ENCODE measurements at places on chromosomes 16 and 17.

- no peak for DNase-seq
These were observed 139.8 kb downstream of the FOXL1 start for GRCh38 chr16:86718118-86718517.

- DNase-seq, result no peak
These were observed 47.3 kb upstream of the DNAH17 start for GRCh38 chr17:78624324-78625151.

DNA sequence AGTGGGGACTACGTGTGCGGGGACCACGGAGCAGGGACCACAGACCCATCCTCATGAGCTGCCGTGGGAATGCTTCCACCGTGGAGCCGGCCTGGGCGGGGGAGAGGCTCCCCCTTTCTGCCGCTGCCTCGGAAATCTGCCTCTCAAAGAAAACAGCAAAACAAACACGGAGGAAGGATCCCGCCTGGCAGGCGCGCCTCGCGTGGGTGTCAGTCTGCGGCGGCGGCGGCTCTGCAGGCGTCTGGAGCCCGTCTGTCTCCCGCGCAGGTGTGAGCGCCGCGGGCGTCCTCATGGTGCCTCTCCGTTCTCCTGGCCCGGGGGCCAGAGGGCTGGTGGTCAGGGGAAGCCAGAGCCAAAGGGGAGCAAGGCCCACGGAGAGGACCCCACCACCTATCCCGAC is 27.5 kb downstream of the GSE1 start:
- no peak for DNase-seq

- no peak for DNase-seq
These were observed 8.3 kb upstream of the SLC38A10 start for GRCh38 chr17:81303385-81303784.

GRCh38 chr16:8831871-8832716 is 34.5 kb downstream of the PMM2 start:
- DNase-seq, result no peak

DNA sequence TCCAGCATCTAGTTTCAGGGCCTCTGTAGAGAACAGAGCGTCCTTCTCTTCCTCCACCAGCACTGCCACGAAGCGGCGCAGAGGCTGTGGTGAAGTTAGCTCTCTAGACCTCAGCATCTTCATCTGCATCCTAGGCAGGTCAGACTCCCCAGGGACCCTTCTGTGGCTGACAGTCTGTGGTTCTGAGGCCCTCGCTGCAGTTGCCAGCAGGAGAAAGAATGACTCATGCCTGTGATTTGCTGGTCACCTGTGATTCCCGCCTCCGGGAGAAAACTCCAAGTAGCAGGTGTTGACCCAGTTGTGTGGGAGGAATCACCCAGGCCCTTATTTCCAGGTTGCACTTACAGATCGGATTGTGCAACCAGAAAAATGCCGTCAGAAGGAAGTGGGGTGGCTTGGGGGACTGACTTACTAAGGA is 117.3 kb upstream of the CACNG5 start:
- no peak for DNase-seq

DNA sequence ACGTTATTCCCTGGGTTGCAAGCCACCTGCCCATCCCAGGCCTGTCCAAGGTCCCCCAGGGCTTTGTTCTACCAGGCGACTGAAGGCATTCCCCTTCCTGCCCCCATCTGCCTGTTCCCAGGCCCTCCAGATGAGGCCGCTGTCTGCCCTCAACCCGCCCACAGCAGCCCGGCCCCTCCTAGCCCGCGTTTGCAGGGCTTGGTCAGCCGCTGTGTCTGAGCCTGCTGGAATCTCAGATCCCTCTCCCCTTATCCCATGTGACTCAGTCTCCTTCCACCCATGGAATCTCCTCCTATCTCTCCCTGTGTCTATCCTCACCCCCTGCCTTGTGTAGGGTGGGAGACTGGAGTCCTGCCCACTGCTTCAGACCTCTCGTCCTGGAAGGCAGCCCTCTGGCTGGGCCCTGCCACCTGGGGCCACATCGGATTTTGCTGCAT is 186.0 kb upstream of the TNRC6C start:
- DNase-seq, result peak; percentile 63

DNA sequence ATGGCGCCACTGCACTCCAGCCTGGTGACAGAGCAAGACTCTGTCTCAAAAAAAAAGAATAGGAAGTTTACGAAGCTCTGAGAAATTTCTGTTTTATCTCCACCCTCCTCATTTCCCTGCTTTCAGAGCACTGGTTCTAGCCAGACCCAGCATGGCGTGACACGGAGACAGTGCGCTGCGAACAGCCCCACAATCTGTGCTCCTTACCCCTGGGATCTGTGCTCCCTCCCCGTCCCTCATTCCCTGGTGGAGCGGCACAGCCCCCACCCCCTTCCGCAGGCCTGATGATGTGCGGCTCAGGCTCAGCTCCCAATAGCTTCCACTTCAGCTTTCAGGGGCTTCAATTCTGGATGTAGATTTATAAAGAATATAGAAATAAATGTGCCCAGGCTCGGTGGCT is 56.1 kb upstream of the ENDOV start:
- no peak for DNase-seq

DNA sequence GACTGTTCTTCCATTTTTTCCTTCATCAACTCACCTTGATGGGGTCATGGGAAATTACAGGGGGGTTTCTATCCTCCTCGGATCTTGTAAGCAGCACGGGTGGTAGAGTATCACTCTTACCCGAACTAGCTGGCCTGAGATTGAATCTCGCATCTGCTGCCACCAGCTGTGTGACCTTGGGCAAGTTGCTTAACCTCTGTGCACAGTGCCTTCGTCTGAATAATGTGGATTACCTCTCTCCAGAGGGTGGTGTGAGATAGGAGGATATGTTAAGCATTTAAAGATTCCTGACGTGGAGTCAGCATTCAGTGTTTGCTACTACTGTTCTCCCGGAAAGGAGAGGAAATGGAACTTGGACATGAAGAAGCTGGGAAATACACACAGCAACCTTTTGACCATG is 24.4 kb downstream of the LASP1 start:
- no peak for DNase-seq

GRCh38 chr17:71985111-71986039 is 135.4 kb upstream of the SOX9 start:
- no peak for DNase-seq

DNA sequence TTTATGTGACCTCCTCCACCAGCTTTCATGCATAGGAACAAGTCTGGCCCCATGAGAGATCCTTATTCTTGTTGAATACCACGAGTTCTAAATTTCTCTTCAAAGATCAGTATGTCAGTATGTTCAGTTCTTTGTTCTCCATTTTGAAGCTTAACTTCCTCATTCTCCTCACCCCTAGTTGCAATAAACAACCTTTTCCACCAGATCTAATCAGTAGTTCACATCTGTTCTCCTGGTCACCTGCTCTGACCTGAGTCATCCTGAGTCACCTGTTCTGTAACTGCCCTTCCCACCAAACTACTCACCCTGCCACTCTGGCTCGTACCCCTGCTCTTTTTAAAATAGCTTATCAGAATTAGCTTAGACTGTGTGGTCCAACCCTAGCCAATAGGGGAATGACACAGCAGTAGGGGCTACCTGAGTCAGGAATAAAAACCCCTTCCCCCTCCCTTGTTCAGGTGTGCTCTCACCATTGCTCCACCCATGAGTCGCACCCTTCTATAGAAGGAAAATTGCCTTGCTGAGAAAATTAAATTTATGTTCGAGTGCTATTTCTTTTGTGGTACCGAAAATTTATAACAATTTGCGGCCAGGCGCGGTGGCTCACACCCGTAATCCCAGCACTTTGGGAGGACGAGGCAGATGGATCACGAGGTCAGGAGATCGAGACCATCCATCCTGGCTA is 94.6 kb downstream of the EMP2 start:
- peak; percentile 38 for DNase-seq

GRCh38 chr17:80729761-80730160 is 185.1 kb downstream of the RPTOR start:
- no peak for DNase-seq

GRCh38 chr16:11047939-11048800 is 103.8 kb downstream of the CLEC16A start:
- no peak for DNase-seq

- no peak for DNase-seq
These were observed 2.9 kb downstream of the RPH3AL start for GRCh38 chr17:349666-350065.

DNA sequence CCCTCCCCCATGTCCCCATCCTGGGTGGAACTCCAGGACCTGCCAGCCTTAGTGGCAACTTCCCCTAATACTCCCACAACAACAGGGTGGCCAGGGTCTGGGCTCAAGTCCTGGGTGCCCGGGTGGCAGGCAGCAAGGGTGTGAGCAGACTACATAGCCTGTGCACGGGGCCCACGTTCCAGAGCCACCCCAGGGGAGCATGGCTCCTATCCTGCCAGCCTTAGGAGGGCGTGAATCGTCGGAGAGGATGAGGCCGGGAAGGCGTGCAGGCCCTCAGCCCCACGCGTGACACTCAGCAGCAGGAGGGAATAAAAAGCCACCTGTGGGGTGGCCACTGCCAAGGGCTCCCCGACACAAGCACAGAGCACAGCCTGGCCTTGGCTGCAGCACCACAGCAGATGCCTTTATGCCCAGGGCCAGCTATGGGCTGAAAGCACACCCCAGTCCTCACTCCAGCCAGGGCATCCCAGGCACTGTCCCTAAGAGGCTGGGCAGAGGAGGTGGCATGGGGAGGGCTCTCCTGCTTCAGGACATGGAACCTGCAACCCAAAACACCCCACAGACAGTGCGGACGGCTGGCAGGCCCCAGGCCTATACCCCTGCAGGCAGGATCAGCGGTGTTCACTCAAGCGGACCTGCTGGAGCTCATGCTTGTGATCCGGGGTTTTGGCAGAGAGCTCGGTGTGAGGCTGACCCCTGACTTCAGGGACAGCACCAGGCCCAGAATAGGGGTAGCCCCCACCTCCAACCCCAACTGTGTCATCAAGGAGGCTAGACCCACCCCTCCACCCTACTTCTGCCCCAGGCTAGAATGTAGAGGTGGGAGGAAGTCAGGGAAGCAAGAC is 2.7 kb downstream of the BCAR1 start:
- DNase-seq, result no peak

DNA sequence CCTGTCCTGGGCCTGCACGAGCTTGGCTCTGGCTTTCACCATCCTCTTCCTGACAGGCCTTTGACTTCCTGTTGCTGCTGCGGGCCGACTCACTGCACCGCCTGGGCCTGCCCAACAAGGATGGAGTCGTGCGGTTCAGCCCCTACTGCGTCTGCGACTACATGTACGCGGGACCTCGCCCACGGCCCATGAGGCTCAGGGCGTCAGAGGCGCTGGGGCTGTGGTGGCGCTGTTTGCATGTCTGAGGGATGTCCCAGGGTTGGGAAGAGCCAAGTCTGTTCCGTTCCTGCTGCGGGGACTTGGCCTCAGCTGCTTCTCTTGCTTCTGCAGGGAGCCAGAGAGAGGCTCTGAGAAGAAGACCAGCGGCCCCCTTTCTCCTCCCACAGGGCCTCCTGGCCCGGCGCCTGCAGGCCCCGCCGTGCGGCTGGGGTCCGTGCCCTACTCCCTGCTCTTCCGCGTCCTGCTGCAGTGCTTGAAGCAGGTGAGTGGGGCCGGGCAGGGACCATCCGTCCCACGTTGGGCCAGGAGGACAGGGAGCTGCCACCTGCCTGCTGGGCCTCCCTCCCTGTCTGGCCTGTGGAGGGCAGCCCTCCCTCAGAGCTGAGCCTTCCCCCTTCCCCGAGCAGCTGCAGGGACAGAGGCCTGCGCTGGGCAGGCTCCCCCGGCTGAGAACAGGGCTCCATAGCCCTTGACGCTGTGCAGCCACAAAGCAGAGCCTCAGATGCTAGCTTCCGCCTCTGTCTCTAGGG is 23.8 kb downstream of the TSC2 start:
- no peak for DNase-seq

DNA sequence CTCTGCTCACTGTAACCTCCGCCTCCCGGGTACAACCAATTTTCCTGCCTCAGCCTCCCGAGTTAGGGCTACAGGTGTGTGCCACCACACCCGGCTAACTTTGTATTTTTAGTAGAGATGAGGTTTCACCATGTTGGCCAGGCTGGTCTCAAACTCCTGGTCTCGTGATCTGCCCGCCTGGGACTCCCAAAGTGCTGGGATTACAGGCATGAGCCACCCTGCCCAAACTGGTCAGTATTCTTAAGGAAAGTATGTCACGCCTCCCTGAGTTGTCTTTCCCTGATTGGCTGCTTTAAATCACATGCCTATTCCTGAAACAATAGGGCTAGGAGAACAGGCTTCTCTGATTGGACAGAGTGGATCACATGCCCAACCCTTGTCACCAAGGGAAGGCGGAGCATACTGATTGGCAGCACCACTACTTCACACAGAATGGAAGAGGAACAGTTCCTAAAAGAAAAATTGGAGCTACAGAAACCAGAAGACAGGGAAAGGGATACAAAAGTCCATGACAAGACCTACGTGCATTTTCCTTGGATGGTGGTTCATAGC is 17.6 kb upstream of the CYB5B start:
- no peak for DNase-seq

GRCh38 chr16:66553223-66553622 is 847 bp downstream of the CKLF start:
- DNase-seq, result no peak

- DNase-seq, result no peak
These were observed 35.2 kb downstream of the ARHGAP23 start for GRCh38 chr17:38463451-38463858.

Data from common myeloid progenitor, CD34-positive (primary cell).